Fibroblast of lung (primary cell): ENCODE measurements at places on chromosomes 7 and 10. TPM values are rescaled to one million over a fixed set of nuclear protein-coding genes. Genes with fewer than 3 reads are reported as not detected.

- no peak for DNase-seq
Measured at GRCh38 chr10:77231884-77232610, 405.6 kb downstream of the KCNMA1 start.

GRCh38 chr10:70490142-70490541 lies 11.6 kb downstream of the PALD1 start:
- no peak for DNase-seq

DNA sequence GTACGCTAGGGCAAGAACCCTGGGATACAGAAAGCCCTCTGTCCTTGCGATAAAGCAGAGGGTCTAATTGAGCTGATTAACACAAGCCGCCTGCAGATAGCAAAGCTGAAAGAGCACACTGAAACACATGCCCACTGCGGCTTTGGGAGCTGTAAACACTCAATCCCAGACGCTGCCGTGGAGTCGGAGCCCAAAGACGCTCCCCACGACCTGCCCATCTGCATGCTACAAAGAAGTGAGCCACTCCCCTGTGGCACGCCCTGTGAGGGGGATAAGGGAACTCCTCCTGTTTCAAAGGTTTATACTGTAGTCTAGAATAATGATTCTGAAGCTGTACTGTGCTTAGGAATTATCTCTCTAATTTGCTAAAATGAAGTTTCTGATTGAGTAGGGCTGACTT lies 985.6 kb upstream of the GHITM start:
- DNase-seq, result no peak

- no peak for DNase-seq
Measured at GRCh38 chr7:45586542-45587520, 12.7 kb downstream of the ADCY1 start.

Gene AMPH
- 1.5 and 3.6 TPM in 2 replicates for total RNA-seq
